ENCODE measurements at places on chromosomes 2 and 18.

DNA sequence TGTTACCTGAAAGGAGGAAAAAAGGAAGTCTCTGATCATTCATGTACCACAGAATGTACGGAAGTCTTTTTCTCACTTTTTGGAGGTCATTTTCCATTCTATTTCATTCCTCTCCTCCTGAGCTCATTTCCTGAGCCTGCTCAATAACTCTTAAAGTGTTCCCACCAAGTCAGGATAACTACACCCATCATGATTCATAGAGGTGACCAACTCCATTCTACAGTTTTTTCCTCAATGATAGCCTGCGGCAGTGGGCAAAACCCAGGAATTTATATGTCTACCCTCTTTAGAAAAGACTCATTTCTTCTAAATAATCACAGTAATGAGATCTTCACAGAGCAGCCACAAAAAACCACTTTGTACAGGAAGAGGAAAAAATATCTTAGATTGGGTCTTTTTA, 372.5 kb downstream of the RBM43 start:
- DNase-seq = no peak

DNA sequence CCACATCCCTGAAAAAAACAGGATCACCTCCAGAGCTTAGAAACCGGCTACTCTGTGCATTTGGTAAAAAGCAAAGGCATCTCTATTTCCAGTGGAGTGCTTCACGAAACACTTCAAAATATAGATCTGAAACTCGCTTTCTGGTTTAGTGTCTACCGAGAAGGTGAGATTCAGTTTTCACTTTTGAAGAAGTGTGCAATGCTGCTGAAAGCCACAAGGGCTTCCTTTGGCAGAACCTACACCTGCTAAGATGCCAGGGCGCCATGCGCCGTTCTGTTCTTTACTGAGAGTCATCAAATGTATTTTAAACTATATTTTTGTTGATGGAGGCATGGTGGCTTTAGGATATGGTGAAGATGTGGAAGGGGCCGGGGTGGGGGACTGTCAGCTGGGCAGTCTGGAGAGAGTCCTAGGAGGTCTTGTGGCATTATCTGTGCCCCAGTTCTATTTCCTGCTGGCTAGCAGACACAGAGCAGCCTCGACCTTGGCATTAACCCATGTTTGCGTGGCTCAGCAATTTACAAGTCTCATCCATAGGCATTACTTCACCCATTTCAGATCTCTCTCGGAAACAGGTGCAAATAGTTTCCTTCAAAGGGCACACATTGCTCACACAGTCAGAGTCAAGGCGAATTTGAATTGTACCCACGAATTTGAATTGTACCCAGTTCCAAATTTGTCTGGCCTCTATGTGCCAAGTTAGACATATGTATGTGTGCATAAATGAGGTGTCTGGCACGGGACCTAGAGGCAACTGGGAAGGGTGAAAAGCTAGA, 46.7 kb upstream of the KCNF1 start:
- peak; percentile 29 for DNase-seq

DNA sequence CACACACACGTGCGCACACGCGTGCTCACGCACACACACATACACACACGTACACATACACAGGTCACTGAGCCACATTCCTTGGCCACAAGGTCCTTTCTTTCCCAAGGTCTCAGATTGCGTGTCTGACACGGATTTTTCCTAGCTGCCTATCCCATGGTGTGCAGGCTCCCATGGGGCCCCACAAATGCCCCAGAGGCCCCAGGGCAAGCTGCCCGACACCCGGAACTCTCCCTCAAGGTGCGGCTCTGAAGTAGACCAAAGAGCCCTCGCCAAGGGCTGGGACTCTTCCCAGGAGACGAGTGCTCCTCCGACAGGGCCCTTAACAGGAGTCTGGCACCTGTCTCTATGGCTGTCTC, 46.7 kb downstream of the SDC1 start:
- no peak for DNase-seq

DNA sequence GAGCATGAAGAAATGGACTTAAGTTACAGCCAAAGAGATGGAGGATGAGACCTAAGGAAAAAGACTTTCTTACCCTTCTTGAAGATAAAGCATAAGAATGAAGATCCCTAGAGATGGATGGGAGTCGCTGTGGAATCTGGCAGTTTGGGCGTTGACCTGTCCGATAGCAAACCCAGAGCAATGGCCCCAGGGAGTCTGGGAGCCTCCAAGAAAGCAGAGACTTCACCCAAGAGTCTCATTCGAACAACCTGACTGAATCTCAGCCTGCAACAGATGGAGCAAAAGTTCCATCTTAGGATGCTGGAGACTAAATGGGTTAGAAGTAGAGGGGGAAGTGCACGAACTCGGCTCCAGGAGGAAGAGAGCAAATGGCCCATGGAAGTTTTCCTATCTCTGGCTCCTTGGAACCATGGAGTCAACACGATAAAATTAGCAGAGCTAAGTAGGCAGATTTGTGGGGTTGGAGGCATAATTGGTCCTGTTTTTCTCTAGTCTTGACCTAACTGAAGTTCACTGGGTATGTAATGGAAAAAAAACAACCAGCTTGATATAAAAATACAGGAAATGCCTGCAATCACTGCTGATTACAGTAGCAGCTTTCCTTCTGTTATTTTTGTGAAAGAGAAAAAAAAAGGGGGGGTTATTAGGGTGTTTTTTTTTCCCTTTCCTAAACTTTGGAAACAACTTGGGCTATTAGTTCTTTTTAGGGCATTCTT, 178.4 kb upstream of the EPAS1 start:
- DNase-seq = no peak

DNA sequence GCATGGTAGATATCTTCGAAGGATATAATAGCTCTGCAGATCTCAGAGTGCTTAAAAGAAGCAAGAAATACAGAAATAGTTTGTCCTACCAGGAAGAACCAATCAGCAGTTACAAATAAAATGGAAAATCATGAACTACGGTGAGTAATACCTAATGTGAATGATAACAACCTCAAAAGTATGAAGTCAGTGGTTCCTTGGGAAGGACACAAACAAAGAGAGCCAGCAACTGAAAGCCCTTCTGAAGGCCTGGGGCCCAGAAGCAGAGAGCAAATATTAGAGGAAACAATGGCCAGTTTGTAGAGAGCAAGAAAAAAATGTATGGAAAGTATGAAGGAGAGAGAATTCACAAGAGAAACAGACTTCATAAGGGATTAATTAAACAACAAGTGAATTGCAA, 226.8 kb upstream of the CHST9 start:
- no peak for DNase-seq

DNA sequence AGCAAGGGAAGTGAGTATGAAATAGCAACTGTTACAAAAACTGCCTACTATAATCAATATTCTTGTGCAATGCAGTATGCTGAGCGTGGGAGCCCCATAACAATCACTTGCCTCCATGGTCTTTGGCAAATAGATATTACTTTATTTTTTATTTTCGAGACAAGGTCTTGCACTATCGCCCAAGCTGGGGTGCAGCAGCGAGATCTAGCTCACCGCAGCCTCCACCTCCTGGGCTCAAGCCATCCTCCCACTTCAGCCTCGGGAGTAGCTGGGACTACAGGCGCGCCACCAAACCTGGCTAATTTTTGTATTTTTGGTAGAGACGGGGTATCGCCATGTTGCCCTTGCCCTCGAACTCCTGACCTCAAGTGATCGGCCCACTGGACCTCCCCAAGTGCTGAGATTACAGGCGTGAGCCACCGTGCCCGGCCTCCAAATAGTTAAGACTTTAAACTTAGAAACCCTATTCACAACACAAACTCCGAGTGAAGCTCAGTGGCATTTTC, 1.2 kb upstream of the CCNT2 start:
- peak; percentile 37 for DNase-seq

- DNase-seq = no peak
Observed at GRCh38 chr18:50334546-50335152, 40.2 kb upstream of the SKA1 start.

GRCh38 chr2:240465765-240466578, 30.5 kb downstream of the GPC1 start:
- no peak for DNase-seq

All from activated T-cell treated with anti-CD3 and anti-CD28 coated beads, Interleukin-2, amount 50 U/mL, for 48 hours (primary cell).